HTR-8/SVneo (cell line): ENCODE measurements at places on chromosomes 6 and 20.

- no peak for DNase-seq
These were observed 141.3 kb downstream of the TRMT11 start for GRCh38 chr6:126127659-126128058.

DNA sequence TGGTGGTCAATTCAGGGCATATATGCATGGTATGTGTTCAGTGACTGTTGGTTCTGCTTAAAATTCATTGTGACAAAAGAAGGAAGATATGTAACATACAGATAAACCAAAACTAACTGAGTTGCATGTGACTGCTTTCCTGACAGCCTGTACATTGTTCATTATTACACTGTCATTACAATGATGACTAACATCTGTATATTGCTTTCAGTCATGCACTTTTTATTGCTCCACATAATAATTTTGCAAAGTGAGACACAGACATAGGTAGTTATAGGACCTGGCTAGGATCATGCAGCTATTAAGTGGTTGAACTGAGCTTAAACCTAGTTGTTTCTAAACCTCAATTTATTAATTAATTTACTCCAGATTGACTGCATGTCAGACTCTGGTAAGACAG is 703.2 kb downstream of the HDGFL1 start:
- no peak for DNase-seq

- no peak for DNase-seq
These were observed 185.6 kb downstream of the TSHZ2 start for GRCh38 chr20:53157443-53158408.

GRCh38 chr6:155426408-155426945 is 29.2 kb downstream of the NOX3 start:
- no peak for DNase-seq

DNA sequence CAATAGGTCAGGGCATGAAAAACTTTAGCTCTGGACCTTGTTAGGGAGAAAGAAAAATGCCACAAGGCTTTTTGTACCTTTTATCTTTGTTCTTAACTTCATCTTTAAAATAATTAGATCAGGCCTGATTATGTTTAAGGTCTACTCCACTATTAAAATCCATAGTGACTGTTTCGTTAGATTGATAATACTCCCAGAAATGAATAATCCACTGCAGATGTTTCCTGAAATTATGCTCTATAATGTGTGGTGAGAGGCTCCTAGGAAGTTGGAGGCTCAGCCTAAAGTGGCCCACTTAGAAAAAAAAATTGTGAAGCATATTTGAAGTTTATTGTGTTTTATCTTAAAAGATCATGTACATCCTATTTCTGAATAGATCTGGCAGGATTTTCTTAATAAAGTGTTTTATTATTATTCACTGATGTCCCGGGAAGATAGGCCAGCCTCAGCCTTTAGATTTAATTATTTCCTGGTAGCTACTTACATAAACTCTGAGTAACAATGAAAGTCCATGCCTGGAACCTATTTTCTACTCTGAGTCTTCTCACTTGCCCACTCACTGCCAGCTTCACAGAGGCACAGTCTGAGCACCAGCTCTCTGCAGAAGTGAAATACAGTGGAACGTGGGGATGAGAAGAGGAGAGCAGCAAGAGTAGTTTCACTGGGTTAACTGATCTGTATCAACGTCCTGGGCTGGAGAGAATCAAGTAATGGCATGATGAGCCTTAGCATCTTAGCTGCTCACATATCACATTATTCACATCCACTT is 126.8 kb upstream of the TMEM170B start:
- DNase-seq: no peak

DNA sequence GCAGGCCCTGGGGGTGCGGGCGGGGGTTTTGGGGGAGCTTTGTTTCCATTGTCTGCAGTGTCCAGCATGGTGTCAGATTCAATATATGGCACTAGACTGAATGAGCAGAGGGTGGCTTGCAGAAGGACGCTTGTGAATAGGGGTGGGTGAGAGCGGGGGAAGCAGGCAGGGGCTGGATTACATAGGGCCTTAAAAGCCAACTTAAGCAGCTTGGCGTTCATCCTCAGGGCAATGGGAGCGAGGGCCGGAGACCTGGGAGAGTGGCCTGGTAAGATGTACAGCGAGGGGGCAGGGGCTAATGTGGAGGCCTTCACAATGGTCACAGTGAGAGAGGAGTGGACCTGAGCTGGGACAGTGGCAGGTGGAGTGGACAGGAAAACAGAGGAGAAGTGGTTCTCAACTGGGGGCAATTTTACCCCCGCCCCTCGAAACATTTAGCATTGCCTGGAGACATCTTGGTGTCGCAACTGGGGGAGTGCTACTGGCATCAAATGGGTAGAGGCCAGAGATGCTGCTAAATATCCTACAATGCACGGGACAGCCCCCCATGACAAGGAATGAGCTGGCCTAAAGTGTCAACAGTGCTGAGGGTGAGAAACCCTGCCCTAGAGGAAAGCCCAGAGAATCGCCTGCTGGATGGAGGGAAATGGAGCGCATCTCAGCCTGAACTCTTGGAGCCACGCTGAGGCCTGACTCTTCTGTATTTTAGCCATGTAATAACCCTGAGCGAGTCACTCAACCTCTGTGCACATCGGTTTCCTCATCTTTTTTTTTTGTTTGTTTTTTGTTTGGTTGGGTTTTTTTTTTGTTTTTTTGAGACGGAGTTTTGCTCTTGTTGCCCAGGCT is 15.1 kb upstream of the BAK1 start:
- no peak for DNase-seq
